Stimulated activated CD8-positive, alpha-beta memory T cell treated with anti-CD3 and anti-CD28 coated beads, Interleukin-15, amount 100 ng/mL, for 24 hours (primary cell): ENCODE measurements at places on chromosomes 3 and 15.
A peak's percentile ranks its signal among the peaks of the same experiment; 100 is the strongest.

GRCh38 chr3:46102059-46102779 lies 74.9 kb upstream of the XCR1 start:
- no peak for DNase-seq

GRCh38 chr15:80317389-80318182 lies 65.6 kb upstream of the CTXND1 start:
- DNase-seq, result no peak

DNA sequence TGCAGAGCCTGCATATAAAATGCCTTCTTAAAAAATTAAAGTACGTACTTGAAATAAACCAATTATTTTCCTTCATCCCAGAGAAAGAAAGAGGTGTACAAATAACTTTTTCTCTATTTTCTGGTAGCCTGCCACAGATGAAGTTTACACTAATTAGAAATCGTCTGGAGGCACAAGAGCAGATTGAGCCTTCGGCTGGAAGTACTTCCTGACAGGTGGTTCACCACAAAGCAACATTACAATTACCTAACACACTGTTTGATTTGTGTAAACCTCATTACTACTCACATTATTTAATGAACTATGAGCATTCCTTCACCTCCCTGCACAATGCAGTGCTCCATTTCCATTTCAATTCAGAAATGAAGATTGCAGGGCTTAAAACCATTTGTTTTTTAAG lies 856.1 kb downstream of the SI start:
- no peak for DNase-seq

- no peak for DNase-seq
These were observed 1018.6 kb downstream of the TUSC7 start for GRCh38 chr3:117728226-117728625.

DNA sequence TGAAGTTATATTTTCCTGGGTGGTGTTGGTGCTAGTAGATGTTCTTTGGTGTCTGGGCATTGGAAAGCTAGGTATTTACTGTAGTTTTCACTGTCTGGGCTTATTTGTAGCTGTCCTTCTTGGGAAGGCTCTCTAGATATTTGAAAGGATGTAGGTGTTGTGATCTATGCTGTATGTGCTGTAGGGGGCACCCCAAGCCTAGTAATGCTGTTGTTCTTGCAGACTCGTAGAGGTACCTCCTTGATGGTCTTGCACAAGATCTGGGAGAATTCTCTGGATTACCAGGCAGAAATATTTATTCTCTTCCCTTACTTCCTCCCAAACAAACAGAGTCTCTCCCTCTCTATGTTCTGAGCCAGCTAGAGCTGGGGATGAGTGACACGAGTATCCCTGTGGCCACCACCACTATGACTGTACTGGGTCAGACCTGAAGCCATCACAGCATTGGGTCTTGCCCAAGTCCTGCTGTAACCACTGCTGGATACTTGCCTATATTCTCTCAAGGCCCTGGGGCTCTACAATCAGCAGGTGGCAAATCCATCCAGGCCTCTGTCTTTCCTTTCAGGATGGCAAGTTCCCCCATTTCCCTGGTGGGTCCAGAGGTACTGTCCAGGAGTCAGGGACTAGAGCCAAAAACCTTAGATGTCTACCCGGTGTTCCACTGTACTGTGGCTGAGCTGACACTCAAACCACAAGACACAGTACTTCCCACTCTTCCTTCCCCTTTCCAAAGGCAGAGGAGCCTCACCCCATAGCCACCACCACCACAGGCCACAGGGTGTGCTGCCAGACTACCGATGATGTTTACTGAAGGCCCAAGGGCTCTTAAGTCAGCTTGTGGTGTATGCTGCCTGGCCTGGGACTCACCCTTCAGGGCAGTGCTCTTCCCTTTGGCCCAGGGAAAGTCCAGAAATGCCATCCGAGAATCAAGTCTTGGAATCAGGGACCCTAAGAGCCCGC lies 195.2 kb upstream of the DPPA4 start:
- DNase-seq, result no peak

DNA sequence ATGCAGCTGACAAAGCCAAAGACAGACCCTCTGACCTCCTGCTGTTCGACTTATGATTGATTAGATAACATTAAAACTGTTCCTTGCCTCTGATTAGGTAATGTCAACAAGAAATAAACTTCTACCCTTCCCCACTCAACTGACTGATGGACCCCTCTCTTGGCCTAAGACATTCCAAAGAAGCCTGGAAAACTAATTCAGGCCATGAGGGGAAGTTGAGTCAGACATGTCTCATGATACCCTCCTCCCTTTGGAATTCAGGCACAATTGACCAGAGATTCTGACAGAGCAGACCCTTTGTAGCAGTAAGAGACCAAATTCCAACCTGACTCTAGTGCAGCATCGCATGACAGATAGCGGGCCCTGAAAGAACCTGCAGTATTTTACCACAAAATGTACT lies 354.5 kb downstream of the OCA2 start:
- DNase-seq, result no peak

GRCh38 chr3:15499536-15499935 lies 22.0 kb downstream of the COLQ start:
- DNase-seq, result no peak

GRCh38 chr15:70517194-70517590 lies 246.2 kb downstream of the UACA start:
- no peak for DNase-seq

- DNase-seq, result peak; percentile 63
These were observed at the start of gene ARHGAP31 for GRCh38 chr3:119293871-119294695. Gene ARHGAP31, plus strand, starts transcription at chr3:119294383. Its CDS starts 522 bp downstream, at chr3:119294905.

- no peak for DNase-seq
These were observed 310.1 kb upstream of the KCNMB2 start for GRCh38 chr3:178226094-178226493.

DNA sequence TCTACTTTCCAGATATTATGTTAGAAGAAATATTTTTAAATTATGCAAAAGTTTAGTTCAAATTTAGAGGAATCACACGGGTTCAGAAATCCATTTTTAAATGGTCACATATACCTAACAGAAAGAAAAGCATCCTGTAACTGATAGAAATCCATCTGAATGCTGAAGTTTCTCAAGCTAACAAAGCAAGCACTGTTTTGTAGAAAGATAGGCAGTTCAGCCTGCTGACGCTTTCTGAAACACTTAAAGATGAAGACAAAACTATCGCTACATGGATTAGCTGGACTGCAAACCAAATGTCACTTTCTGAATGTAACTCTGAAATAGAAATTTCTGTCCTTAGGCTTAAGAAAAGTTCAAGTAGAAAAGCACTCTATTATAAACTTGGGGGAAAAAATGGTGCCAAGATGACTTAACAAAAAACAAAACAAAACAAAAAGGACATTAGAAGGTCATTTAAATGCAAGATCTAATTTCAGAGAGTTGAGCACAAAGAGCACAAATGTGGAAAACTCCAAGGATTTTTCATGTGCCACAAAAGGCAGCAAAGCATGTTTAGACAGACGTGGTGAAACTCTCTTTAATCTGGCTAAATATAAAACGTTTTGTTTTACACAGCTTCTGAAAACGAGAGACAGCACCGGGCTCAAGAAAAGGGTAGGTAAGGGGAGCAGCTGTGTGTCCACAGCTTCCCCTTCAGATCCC lies 1.2 kb downstream of the PLOD2 start:
- DNase-seq, result no peak

DNA sequence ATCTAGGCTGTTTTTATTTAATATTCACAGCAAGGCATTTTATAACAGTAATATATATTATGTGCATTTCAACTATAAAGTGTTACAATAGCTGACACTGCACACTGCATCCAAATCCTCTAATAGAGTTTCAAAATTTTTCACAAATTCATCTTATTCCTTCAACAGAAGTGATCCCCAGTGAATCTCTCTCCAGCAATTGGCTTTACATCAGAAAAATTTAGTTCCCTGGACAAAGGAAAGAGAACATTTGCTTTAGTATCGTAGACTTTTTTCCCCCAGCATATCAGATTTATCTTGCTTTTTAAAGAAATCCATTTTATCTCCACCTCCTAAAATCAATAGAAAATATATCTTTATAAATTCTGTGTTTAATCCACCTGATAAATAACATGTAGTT lies 868.6 kb downstream of the TBL1XR1 start:
- DNase-seq, result no peak

DNA sequence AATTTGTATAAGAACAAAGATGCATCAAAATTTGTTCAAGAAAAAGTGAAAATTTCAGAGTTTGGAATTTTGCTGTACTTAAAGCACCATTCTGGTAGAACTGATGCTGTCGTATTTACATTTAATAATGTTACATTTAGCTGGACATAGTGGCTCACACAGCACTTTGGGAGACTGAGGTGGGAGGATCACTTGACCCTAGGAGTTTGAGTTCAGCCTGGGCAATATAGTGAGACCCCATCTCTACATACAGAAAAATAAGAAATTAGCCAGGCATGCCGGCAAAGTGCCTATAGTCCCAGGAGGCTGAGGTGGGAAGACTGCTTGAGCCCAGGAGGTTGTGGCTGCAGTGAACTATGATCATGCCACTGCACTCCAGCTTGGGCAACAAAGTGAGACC lies 51.5 kb upstream of the SKIL start:
- no peak for DNase-seq

GRCh38 chr3:126065876-126066275 lies 18.0 kb downstream of the SLC41A3 start:
- DNase-seq, result no peak

DNA sequence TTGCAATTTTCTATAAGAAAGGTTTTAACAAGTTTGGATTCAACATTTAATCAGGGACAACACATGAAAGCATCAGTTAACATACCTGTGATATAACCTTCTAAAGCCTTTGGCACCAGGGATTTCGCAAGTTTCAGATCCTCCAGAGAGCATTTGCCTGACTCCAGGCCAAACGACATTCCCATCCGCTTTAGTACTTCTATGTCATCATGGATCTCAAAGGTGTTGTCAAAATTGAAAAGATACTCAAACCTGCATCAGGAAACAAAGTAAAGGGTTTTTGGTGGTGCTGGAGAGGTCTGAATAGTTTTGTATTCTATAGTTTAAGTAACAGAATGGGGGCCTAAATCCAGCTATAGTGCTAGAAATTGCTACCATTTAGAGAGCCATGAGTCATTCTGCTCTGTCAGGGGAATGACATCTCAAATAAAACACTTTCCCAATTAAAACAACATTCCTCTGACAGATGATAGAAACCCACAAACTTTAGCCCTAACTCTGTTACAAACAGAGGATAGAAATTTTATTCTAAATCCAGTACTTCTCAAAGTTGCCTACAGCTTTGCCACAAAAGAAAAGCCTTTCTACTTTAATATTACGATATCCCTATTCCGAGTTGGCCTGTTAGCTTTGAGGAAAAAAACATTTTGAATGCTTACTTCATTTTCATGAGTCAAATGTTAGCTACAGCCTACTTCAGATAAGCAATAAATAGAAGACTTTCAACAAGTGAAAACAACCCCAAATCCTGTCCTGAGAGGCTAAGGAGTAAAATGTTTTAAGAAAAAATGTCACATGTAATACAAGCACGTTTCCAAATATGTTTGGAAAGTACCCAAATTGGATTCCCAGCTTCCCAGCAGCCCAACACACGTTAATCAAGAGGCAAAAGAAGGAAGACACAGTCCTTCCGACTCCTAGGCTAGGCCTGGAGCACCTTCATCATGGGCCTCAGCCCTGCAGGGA lies 83.4 kb downstream of the ATP1B3 start:
- no peak for DNase-seq

- DNase-seq, result no peak
These were observed 360.4 kb downstream of the ULK4 start for GRCh38 chr3:41601404-41601987.

DNA sequence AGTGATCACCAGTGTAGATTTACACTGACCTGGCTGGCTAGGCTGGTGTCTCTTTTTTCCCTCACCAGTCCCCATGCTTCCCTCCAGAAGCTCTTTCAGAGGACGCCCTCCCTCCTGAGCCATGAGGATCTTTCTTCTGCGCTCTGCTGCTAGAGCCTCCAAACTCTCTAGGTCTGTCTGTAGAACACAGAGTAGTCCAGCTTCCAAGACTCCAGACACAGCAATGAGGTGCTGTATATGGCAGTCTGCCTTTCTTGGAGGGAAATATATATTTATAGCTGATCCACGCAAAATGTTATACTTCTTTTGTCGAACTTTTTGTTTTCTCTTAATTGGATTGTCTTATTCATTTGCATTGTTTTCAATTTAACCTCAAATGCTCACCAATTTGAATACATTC lies 1121.8 kb downstream of the ROBO2 start:
- DNase-seq, result no peak

DNA sequence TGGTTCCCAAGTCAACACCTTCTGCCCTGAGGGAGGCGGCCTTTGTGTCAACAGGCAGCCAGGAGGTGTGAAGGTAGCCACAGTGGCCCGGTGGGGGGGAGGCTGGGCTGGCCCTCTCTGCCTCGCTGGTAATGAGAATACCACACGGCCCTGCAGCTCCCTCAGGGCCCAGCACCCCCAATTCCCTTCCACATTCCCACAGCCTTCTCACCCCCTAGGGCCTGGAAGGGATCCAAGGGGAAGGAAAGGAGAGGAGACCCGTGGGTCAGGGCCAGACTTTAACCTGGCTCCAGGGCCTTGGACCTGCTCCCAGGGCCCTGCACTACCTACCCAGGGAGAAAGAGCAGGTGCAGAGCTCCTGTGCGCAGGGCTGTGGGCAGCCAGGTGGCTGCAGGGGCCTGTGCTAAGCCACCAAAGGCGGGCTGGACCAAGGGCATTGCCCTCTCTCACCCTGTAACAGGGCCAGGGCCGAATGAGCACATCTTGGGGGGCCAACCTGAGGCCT lies 8.7 kb upstream of the MESP2 start:
- no peak for DNase-seq

- no peak for DNase-seq
These were observed 82.0 kb upstream of the LRIG1 start for GRCh38 chr3:66582721-66583423.

DNA sequence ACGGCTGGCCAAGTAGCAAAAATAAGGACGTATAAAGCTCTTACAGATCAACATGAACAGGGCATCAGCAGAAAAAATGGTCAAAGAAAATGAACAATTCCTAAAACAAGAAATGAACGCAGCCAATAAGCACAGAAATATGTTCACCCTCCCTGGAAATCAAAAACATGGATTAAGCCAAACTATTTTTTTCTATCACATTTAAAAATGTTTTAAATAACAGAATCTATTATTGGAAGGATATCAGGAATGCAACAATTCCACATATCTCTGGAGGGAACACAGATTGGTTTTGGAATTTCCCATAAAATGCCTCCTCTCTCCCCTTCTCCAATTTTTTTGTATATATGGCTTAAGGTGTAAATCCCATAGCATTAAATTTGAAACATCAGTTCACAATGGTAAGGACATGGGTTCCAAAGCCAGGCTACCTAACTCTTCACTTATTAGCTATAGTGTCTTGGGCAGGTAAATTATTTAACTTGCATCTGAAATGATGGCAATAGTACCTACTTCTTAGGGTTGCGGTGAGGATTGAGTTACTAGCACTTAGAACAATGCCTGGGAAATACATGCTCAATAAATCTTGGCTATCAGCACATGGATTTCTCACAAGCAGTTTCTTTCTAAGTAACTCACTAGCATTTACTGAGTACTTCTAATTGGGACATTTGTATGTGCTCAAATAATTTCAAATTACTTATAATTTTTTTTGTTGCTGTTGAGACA lies 10.1 kb downstream of the UACA start:
- no peak for DNase-seq
